ENCODE measurements at places on chromosomes 7 and 10.

- DNase-seq = no peak
These were observed 440.8 kb downstream of the HTR7 start for GRCh38 chr10:90417029-90417428.

GRCh38 chr7:95478272-95479037, 7.3 kb upstream of the ASB4 start:
- no peak for DNase-seq

- DNase-seq = no peak
These were observed 190.9 kb downstream of the RNLS start for GRCh38 chr10:88392222-88392621.

- DNase-seq = no peak
These were observed 537.8 kb upstream of the AUTS2 start for GRCh38 chr7:69060516-69060915.

DNA sequence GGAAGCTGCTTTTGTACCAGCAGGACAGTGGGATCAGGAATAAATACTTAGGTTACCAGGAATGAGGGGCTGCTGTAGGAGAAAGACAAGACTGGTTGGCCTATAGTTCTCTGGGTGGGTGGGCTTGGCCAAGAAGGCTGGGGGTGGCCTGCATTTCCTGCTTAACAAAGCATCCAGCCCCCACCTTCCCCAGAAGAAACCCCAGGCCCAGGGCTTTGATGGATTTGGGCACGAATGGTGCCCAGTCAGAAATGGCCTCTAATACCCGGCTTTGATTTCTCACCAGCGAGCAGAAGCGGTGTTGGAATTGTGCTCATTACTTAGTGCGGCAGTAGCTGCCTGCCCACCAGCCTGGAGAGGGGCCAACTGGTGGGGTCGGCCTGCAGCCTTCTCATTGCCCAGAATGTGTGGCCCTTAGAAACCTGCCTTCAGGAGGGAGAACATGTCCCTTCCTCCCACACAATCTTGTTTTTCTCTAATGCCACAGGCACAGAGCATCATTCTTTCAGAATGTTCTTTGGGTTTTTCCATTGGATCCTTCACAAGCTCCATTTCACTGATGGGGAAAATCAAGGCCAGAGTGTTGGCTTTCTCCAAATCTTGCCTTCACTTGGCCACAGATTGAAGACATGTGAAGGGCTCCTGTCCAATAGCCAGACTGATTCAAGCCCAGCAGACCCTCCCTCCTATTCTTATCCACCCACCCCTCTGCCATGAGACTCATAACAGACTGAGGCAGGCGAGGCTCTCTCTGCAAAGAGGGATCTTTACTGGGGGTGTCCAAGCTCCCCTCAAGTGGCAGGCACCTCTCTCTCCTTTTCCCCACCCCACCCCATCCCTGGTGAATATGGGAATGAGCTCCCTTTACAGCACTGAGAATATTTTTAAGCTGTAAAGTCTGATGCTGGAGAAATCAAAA, 2.5 kb downstream of the UNC5B start:
- DNase-seq = no peak

GRCh38 chr10:25641595-25641994, 292.4 kb upstream of the MYO3A start:
- DNase-seq = no peak

DNA sequence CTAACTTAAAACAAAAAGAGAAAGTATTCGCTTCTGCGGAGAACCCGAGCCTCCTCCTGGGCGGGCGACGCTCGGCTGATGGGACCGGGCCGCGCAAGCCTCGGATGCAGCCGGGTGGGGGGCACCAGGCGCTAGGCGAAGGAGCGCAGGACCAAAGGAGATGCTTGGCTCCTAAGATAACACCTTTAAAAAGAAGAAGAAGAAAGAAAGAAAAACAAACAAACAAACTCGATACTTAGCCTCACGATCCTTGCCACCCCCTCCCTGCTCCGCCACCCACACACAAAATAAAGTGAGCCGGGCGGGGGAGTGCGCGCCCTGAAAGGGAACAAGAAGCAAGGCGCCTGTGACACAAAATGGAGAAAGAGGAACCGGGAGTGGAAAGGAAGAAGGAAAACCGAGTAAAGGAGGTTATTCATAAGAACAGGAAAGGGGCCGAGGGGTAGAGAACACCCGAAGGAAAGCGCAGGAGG, 34.0 kb upstream of the EBLN1 start:
- peak; percentile 27 for DNase-seq

DNA sequence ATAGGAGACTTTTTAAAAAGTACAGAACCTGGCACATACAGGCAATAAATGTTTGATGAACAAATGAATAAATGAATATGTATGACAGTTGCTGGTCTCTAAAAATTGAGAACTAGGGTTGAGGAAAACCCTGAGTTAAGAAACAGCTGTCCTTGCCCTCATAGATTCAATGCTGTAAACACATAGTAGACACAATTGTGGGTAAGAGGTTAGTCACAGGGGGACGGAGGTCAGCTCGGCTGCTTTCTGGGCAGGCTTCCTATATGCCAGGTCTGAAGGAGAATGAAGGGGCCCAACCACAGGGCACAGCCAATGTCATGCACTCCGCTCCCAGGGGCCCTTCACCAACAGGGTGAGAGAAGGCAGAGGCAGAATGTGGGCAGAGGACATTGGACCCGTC, 143.3 kb upstream of the RSU1 start:
- DNase-seq = no peak

DNA sequence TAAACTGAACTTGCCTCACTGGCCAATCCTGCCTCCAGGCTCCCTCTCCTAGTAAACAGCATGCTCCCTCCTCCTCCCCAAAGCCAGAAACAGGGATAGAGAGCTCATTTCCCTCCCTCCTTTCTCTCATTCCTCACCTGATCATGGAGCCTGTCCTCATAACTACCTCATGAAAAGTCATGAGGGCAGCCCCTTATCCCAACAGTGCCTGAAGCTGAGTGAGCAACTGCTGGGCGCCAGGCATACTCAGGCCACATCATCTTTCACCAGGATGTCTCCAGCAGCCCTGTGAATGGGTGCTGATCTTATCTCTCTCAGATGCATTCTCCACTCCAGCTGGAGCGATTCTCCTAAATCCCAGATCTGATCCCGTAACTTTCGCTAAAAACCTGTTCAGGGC, 307.2 kb downstream of the PRPF18 start:
- no peak for DNase-seq

GRCh38 chr10:28047061-28047460, 48.2 kb upstream of the ODAD2 start:
- DNase-seq = no peak

- DNase-seq = no peak
These were observed 1.4 kb upstream of the VSTM4 start for GRCh38 chr10:49116509-49117375.

DNA sequence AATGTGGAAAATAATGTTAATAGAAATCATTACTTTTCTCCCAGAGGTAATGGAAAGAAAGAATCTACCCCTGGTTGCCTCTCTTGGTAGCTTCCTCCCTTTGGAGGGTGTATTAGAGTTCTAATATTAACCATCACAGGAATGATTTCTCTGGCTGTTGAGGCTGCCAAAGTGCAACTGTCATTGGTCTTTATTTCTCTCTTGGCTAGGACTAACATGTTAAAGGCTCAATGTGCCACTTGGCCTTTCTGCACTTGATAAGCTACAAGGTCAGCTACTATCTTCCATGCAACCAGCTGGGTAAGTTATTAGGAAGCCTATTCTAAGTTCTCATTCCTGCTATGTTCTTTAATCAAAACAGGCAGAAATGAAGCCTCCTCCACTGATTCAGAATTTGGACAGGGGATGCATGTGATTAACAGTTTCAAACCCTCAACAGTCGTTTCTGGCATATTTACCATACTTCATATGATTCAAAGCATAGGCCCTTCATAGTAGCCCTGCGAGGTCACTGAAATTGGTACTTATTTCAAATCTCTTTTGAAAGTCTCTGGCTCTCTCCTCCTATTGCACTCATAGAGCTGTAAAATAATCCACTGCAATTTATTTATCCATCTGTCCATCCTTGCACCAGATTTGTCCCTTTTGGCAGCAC, 645.0 kb downstream of the SORCS1 start:
- no peak for DNase-seq

- no peak for DNase-seq
These were observed 334.8 kb upstream of the GALNT17 start for GRCh38 chr7:70797109-70797514.

DNA sequence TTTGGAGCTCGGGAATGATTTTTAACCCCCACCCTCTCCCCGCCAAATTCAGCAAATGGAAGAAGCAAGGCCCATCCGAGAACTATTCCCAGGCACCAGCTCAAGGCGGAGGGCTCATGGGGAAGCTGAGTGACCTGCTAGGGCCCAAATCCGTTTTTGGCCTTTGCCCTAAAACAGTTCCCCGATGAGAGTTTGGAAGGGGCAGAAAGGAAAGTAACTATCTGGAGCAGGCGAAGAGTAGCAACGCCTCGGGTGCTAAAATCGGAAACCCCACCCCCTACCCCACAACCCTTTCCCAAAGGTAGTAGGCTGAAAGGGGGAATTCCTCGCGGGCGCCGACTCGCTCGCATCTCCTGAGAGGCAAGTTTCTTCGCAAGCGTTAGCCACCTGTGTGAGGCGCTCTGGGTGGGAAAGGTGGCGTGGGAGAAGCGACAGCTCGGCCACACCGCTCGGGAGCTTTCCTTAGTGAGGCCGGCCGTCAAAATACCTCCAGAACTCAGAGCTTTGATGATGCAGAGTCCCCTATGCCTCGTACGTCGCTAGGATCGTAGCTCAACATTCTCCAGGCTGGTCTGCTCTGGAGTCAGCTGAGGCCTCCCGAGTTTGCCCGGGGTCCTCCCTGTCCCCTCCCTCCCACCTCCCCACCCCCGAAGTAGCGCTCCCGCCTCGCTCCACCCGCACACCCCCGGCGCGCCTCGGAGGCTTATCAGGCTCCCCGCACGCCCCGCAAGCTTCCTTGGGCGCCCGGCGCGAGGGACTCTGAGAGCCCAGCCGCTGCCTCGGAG, 642 bp upstream of the PRKG1 start:
- no peak for DNase-seq

GRCh38 chr7:21300692-21301091, 127.2 kb upstream of the SP4 start:
- DNase-seq = no peak

GRCh38 chr7:136555933-136556332, 312.5 kb upstream of the CHRM2 start:
- DNase-seq = no peak

DNA sequence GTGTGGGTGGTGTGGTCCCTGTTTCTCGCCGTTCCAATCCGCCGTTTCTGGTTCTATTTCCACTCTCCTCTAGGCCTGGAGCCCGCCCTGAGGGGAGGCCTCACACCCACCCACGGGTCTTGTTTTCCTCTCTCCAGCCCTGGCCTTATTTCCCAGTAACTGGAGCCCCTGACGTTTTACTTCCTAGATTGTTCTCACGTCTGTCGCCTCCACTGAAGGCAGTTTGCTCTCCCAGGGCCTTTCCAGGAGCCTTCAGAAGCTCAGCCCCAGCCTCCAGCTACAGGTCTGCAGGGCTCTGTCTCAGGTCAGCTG, 30.6 kb downstream of the CFAP46 start:
- no peak for DNase-seq

- no peak for DNase-seq
These were observed 72.0 kb downstream of the GRID1 start for GRCh38 chr10:86294346-86295265.

DNA sequence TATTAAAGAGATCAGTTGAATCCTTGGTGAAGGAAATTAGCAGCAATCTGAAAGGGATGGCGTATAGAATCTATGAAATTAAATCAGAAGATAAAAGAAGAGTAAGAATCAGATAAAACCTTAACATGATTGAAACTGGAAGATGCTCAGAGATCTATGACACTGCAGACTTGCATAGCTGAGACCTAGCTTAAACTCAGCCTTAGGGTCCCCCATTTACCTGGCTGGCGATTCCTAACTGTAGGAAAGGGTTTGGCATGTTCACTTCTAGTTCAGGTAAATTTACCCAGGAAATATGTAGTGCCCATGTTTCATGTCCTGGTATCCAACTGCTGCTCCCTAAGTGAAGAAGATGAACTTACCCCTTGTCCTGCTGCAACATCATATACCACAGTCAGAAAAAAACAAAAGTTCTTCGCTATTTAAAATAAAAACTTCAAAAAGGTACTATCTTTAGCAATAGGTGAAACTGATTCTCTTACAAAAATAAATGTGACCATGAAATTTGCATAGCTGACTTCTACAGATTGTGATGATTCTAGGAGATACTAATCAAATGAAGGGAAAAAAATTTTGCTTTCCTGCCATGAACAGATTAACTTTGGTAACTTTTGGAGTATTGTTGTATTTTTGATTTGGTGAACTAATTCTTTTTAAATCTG, 47.8 kb upstream of the TMEM243 start:
- no peak for DNase-seq

- no peak for DNase-seq
These were observed 44.0 kb upstream of the ANKRD1 start for GRCh38 chr10:90964781-90965465.

- DNase-seq = no peak
These were observed 13.5 kb downstream of the TBXAS1 start for GRCh38 chr7:139842401-139843210.

- no peak for DNase-seq
These were observed 9.4 kb upstream of the OPN4 start for GRCh38 chr10:86644794-86645445.
